ENCODE measurements at places on chromosomes 11 and 22.

GRCh38 chr11:77530879-77531278 lies 57.0 kb upstream of the PAK1 start:
- no peak for DNase-seq

- no peak for DNase-seq
These were observed 108.7 kb upstream of the CD82 start for GRCh38 chr11:44456544-44457300.

DNA sequence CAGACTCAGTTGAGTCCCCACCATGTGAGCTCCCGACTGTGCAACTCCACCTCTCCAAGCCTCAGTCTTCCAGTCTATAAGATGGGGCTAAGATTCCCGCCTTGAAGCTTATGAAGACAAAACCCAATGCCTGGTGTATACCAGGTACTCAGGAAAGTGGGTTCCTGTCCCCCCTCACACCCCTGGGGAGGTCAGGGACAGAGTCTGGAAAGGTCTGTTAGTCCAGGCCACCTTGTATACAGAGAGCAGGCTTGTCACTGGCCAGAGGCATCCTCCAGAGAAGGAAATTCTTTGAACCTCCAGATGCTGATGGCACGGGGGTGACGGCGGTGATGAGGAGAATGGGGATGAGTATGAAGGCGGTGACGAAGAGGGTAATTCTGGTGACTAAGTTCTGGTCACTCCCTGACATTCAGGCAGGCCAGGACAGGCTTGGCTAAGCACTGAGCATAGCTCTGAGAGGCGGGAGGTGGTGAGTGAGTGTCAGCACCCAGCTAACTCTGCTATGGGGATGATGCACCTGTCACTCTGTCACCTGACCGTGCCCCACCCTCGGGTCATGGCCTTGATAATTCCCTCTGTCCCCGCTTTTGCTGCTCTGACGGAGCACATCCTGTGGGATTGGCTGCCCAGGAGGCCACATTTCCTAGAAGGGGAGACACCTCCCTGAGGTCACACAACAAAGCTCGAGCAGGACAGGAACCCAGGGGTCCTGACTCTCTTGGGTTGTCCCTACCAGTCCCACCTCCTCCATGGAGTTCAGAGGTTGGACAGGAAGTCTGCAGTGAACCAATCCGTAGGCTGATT lies 30.9 kb upstream of the CSNK1E start:
- DNase-seq: no peak

DNA sequence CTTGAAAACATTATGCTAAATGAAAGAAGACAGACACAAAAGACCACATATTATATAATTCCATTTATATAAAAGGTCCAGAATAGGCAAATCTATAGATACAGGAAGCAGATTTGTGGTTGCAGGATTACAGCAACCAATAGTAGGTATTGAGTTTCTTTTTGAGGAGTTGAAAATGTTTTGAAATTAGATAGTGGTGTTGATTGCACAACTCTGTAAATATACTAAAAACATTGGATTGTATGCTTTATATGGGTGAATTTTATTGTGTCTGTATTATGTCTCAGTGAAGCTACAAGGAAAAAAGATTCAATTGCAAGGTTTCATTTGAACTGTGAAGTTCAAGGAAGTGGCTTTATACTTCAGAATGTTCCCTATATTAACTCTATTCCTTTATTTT lies 3.0 kb upstream of the RRAS2 start:
- peak; percentile 38 for DNase-seq

DNA sequence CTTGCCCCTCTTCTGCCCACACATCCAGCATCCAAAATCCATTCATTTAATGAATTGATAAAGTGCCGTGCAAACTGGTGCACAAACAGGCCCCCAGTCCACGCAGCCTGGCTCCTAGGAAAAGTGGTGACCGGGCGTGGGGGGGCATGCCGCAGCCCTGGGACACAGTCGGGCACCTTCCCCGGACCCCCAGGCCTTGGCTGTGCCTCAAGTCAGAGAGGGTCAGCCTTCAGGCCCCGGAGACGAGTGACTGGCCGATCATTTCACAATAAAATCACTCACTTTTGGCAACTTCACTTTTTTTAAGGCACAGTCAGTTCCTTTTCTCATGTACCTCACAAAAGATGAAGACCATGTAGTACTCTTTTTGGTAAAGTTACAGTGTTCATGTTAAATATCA lies 8.0 kb downstream of the CDPF1 start:
- DNase-seq: no peak

- no peak for DNase-seq
These were observed 7.6 kb downstream of the C11orf58 start for GRCh38 chr11:16745950-16746605.

- DNase-seq: no peak
These were observed 189.4 kb downstream of the MN1 start for GRCh38 chr22:27612115-27612514.

GRCh38 chr22:32410459-32410858 lies 1.6 kb downstream of the RTCB start:
- no peak for DNase-seq

- DNase-seq: peak; percentile 38
These were observed 3.9 kb upstream of the LMO2 start for GRCh38 chr11:33895752-33896137.

DNA sequence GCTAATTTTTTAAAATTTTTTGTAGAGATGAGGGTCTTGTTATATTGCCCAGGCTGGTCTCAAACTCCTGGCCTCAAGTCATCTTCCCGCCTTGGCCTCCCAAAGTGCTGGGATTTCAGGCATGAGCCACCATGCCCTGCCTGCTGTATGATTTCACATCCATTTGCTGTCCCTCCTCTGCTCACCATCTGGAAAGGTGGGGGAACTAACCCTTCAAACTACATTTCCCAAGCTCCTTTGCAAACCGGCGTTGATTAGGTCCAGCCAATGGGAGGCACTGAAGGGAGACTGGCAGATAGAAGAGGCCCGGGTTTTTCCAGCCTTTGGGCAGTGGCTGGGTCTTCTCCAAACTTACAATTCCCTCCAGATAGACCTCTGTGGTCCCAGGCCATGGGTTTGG lies 19.3 kb downstream of the RFPL1 start:
- DNase-seq: peak; percentile 66

DNA sequence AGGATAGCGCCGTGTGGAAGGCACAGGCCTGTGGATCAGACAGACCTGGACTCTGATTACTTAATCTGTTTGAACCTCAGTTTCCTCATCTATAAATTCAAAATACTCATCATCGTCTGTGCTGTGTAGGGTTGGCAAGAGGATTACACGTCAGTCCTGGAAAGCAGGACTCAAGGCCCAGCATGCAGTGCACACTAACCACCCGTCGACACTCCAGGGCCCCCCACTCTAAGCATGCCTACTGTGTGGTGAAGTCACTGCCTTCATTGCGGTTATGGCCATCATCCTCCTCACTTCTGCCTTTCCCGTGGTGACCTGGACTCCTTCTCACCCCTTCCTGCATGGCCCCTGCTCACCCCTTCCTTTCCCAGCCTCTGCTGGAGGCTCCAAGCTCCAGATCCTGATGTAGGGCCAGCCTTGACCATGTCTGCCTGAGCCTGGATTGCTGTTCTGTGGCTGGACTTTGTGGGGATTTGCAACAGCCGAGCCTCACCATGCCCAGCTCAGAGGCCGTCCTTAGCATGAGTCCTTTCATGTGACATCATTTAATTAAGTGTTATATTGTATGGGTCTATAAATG lies 1158.0 kb downstream of the TBC1D22A start:
- DNase-seq: no peak

DNA sequence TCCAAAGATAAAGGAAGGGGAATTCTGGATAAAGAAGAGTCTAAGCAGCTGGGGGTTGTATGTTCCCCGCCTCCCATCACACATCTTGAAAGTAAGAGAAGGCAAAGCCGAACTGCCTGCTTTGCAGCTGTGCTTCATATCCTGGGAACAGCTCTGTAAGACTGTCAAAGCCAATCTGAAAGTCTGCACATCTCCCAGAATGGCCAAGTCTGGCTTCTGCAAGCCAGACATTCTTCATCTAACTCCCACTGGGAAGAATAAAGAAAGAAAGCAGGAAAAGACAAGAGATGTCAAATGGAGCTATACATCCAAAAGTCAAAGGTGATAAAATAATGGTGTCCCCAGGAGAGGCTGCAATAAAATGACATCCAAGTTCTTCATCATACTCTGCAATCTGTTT lies 15.4 kb downstream of the MORC2 start:
- DNase-seq: no peak

GRCh38 chr11:47131136-47131535 lies 45.5 kb downstream of the ARFGAP2 start:
- DNase-seq: no peak
